ENCODE measurements at places on chromosomes 7 and 10.

- no peak for DNase-seq
Measured at GRCh38 chr10:72615970-72616369, 9.9 kb downstream of the MICU1 start.

GRCh38 chr10:61140765-61141392, 196.9 kb upstream of the RHOBTB1 start:
- no peak for DNase-seq

DNA sequence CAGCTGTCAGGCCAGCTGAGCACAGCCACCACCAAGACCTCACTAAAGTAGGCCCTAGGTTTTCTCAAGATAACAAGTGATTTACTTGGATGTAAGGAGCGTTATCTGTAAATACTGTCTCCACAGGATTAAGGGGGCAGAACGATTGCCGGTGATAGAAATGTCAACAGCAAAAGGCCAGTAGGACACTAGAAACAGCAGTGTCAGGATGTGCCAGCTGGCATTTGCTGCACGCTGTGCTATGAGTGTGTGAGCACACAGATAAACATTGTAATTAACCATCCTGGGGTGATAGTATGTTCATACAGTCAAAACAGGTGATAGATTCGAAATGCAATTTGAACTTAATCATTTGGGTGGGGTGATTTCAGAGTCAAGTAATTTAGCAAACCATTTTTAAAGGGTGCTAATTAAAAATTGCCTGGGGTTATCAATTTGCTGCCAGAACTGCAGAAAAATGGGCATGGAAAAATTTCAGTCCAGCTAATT, 36.3 kb upstream of the NOBOX start:
- no peak for DNase-seq

GRCh38 chr10:35079265-35079664, 10.9 kb downstream of the CUL2 start:
- DNase-seq, result no peak

GRCh38 chr10:5491477-5491876, 7.9 kb downstream of the CALML5 start:
- DNase-seq, result no peak
